Occipital lobe (tissue), 3 donors: ENCODE measurements at places on chromosomes 3 and 15. TPM values are rescaled to one million over a fixed set of nuclear protein-coding genes. Genes with fewer than 3 reads are reported as not detected.

FAM81A gene
- 93.1 TPM for total RNA-seq

RYR3 gene
- 15.4 TPM for total RNA-seq

LRRC49 gene
- 173 TPM for total RNA-seq

DRD3 gene
- total RNA-seq = not detected

POPDC2 gene
- 0.94 TPM for total RNA-seq

GOLIM4 gene
- 27.9 TPM for total RNA-seq

TEX9 gene
- total RNA-seq = 23.2 TPM

DNAJB11 gene
- 34.9 TPM for total RNA-seq

TM4SF18 gene
- total RNA-seq = 5.6 TPM

IQCH gene
- 2.8 TPM for total RNA-seq

EXD1 gene
- total RNA-seq = 0.78 TPM

CCDC32 gene
- total RNA-seq = 25.9 TPM

C3orf22 gene
- not detected for total RNA-seq

P2RY13 gene
- 3.6 TPM for total RNA-seq

FAM3D gene
- not detected for total RNA-seq

SLC28A2 gene
- not detected for total RNA-seq

FANCD2OS gene
- not detected for total RNA-seq

TFG gene
- total RNA-seq = 64.3 TPM

LOXL1 gene
- total RNA-seq = 3.4 TPM

BTLA gene
- 0.16 TPM for total RNA-seq

TICRR gene
- total RNA-seq = 0.62 TPM

IL5RA gene
- total RNA-seq = 0.78 TPM

UNC13C gene
- total RNA-seq = 47.6 TPM

TEX55 gene
- not detected for total RNA-seq

CHAC1 gene
- total RNA-seq = 4.2 TPM

XYLB gene
- 7.3 TPM for total RNA-seq

EPM2AIP1 gene
- 61.0 TPM for total RNA-seq

TM4SF4 gene
- not detected for total RNA-seq

ADGRG7 gene
- not detected for total RNA-seq

GOLGA8H gene
- total RNA-seq = 0.31 TPM

DLEC1 gene
- total RNA-seq = 0.78 TPM

CRYGS gene
- total RNA-seq = 1.6 TPM

BCL2A1 gene
- total RNA-seq = 0.94 TPM

ABHD17C gene
- 14.7 TPM for total RNA-seq

MINAR1 gene
- 3.6 TPM for total RNA-seq

BFSP2 gene
- total RNA-seq = 1.1 TPM

DZIP1L gene
- 9.2 TPM for total RNA-seq

PCSK6 gene
- 15.4 TPM for total RNA-seq

QTRT2 gene
- 22.0 TPM for total RNA-seq

SELENOS gene
- 40.1 TPM for total RNA-seq

SCG5 gene
- total RNA-seq = 124 TPM

LSAMP gene
- total RNA-seq = 47.3 TPM

STAB1 gene
- 14.8 TPM for total RNA-seq
